ENCODE measurements at places on chromosomes 11 and 22. TPM values are rescaled to one million over a fixed set of nuclear protein-coding genes. Genes with fewer than 3 reads are reported as not detected.

The STK33 gene
- 6.8 TPM for total RNA-seq

The PATE2 gene
- total RNA-seq, result 0.39 TPM

DNA sequence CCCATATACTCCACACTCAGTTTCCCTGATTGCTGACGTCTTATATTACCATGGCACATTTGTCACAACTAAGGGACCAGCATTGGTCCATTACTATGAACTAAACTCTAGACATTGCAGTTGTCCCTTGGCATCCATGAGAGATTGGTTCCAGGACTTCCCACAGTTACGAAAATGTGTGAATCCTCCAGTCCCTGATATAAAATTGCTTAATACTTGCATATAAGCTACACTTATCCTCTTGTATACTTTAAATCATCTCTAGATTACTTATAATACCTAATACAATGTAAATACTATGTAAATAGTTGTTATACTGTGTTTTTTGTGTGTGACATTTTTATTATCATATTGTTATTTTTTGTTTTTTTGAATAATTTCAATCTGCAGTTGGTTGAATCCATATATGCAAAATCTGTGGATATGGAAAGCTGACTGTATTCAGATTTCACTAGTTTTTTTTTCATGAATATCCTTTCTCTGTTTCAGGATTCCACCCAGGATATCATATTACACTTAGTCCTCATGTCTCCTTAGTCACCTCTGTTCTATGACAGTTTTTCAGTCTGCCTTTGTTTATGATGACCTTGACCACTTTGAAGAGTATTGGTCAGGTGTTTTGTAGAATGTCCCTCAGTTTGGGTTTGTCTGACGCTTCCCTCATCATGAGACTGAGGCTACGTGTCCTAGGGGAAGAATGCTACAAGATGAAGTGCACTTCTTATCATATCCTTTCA lies 55.3 kb downstream of the INSC start:
- H3K4me3 ChIP-seq, result no peak overlapping the region
- no peaks in the 10 kb centered on the region for H3K27me3 ChIP-seq
- no peak for DNase-seq
- H3K27ac ChIP-seq, result no peak overlapping the region
- H3K4me1 ChIP-seq, result no peaks in the 10 kb centered on the region
- no peaks in the 10 kb centered on the region for H3K36me3 ChIP-seq

GRCh38 chr11:75766443-75767227 lies 1.9 kb upstream of the DGAT2 start:
- H3K4me1 ChIP-seq, result peaks cover 14% of the 10 kb centered on the region
- no peaks in the 10 kb centered on the region for H3K36me3 ChIP-seq
- H3K27me3 ChIP-seq, result no peaks in the 10 kb centered on the region
- H3K27ac ChIP-seq, result no peak overlapping the region
- DNase-seq, result no peak

DNA sequence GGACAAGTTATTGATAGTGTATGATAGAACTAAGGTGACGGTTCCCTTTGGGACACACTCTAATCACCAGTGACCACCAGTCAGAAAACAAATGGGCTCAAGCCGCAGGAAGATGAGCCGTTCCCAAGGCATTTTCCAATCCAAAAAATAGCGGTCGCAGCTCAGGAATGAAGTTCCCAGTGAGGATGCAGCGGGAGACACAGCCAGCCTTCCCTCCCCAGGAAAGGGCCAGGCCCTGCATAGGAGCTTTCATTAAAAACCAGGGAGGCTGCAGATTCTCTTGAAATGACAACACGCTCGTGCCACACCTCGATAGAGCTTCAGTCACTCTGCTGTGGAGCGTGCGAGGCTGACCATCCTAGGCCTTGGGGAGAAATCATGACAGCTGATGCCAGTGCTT lies 65.8 kb upstream of the WNT7B start:
- H3K27me3 ChIP-seq, result no peaks in the 10 kb centered on the region
- no peak overlapping the region for H3K27ac ChIP-seq
- no peak for DNase-seq
- H3K36me3 ChIP-seq, result no peaks in the 10 kb centered on the region
- peaks cover 31% of the 10 kb centered on the region for H3K4me1 ChIP-seq

DNA sequence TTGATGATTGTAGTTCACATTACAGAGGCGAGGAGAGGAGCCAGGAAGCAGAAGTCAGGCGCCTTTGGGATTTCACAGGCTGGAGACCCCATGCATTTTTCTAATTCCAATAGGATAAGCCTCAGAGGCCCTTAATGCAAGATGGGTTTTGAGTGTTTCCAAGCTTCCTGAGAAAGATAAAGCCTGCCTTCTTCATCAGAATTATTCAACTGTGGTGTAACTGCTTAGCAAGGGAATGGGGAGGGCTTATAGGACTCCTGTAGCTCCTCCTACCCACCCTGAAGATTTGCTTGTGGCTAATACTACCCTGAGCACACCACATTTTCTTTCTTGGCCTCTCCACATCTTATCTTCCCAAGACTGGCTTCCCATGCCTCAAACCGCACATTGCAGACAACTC lies 151.1 kb upstream of the ISX start:
- H3K27ac ChIP-seq, result no peak overlapping the region
- no peaks in the 10 kb centered on the region for H3K4me1 ChIP-seq

DNA sequence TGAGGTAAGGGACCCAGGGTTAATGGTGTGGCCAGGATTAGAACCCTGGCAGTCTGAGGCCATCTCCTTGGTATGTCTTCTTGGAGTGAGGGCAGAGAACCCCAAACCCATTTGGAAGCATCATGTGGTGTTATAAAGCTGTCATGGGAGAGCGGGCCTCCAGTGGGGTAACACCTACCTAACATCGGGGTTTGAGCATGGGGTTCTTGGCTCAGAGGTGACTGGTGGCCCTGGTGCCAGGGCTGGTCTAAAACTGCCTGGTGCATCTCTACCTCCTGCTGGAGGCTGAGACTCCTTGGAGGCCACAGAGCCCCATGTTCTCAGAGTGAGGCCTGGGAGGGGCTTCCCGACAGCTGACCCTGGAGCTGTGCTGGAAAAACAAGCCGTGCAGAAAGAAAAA lies 4.5 kb downstream of the PRDM11 start:
- peak; percentile 14 for DNase-seq
- no peaks in the 10 kb centered on the region for H3K36me3 ChIP-seq
- H3K4me1 ChIP-seq, result peaks cover 38% of the 10 kb centered on the region
- H3K27ac ChIP-seq, result no peak overlapping the region
- no peak overlapping the region for H3K4me3 ChIP-seq
- no peaks in the 10 kb centered on the region for H3K27me3 ChIP-seq

The TRMU gene
- total RNA-seq, result 38.5 TPM

- no peak for DNase-seq
- no peak overlapping the region for H3K27ac ChIP-seq
- H3K4me3 ChIP-seq, result no peak overlapping the region
- no peaks in the 10 kb centered on the region for H3K27me3 ChIP-seq
Observed at GRCh38 chr11:120590472-120590871, 78.9 kb downstream of the GRIK4 start.

DNA sequence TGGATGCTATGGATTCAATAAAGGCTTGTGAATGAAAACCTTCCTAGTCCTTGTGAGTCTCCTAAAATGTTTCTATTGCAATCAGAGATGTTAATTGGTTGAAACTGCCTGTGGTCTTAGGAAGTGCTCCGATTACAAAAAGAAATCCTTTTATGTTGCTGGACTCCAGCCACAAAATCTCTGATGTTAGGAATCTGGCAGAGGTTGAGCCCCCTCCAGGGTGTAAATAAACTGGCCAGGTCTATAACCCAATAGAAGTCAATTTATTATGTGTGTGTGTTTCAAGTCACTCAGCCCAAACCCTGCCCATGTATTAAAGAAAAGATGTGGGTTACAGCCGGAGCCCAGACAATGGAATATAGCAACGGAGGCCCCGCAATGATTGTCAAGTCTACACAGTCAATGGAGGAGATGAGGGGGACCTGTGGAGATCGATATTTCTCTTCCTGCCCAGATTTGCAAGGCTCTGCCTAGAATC lies 218.1 kb upstream of the SORL1-AS1 start:
- no peaks in the 10 kb centered on the region for H3K4me1 ChIP-seq
- H3K4me3 ChIP-seq, result no peak overlapping the region
- no peaks in the 10 kb centered on the region for H3K36me3 ChIP-seq
- no peak for DNase-seq
- no peak overlapping the region for H3K27ac ChIP-seq

GRCh38 chr11:65773784-65774411 lies 6.9 kb downstream of the AP5B1 start:
- no peak for DNase-seq
- H3K27ac ChIP-seq, result no peak overlapping the region
- H3K27me3 ChIP-seq, result no peaks in the 10 kb centered on the region
- H3K4me1 ChIP-seq, result peaks cover 3% of the 10 kb centered on the region
- peaks cover 18% of the 10 kb centered on the region for H3K36me3 ChIP-seq

GRCh38 chr11:101860696-101861427 lies 53.9 kb upstream of the CEP126 start:
- no peaks in the 10 kb centered on the region for H3K27me3 ChIP-seq
- DNase-seq, result peak; percentile 37
- H3K4me1 ChIP-seq, result peaks cover 7% of the 10 kb centered on the region
- H3K27ac ChIP-seq, result no peak overlapping the region
- no peaks in the 10 kb centered on the region for H3K36me3 ChIP-seq

GRCh38 chr22:36423461-36424404 lies 36.0 kb upstream of the MYH9 start:
- no peaks in the 10 kb centered on the region for H3K27me3 ChIP-seq
- peaks cover 6% of the 10 kb centered on the region for H3K4me1 ChIP-seq
- H3K4me3 ChIP-seq, result no peak overlapping the region
- no peaks in the 10 kb centered on the region for H3K36me3 ChIP-seq

The SPTBN2 gene
- 62.7 TPM for total RNA-seq

- H3K27ac ChIP-seq, result no peak overlapping the region
- H3K4me1 ChIP-seq, result peaks cover 13% of the 10 kb centered on the region
- no peaks in the 10 kb centered on the region for H3K27me3 ChIP-seq
- H3K4me3 ChIP-seq, result no peak overlapping the region
- no peak for DNase-seq
Observed at GRCh38 chr11:121931748-121932352, 184.2 kb downstream of the BLID start.

DNA sequence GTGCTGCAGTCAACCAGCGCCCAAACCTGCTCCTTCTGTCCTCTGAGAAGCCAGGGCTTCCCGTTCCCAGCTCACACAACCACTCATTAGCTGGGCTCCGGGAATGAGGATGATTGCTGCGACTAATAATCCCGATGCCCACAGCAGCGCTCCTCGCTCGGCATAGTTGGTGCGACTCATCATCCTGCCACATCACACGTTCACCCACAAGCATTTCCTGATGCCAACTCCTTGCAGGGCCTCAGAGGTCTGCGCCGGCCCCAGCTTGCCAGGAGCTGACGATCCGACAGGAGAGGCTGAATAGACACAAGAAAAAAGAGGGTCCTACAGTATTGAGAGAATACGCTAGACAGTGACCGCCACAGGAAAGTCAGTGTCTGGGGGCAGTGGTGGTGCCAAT lies 10.6 kb upstream of the CSNK1E start:
- no peak overlapping the region for H3K4me3 ChIP-seq
- H3K27ac ChIP-seq, result no peak overlapping the region
- H3K36me3 ChIP-seq, result no peaks in the 10 kb centered on the region
- H3K4me1 ChIP-seq, result no peaks in the 10 kb centered on the region

- no peaks in the 10 kb centered on the region for H3K4me1 ChIP-seq
- no peak for DNase-seq
- H3K27ac ChIP-seq, result no peak overlapping the region
- H3K27me3 ChIP-seq, result no peaks in the 10 kb centered on the region
Observed at GRCh38 chr11:43408277-43408676, 49.6 kb downstream of the TTC17 start.

The DEFB131B gene
- not detected for total RNA-seq

- no peak overlapping the region for H3K4me3 ChIP-seq
- no peak for DNase-seq
- no peaks in the 10 kb centered on the region for H3K4me1 ChIP-seq
- H3K27me3 ChIP-seq, result no peaks in the 10 kb centered on the region
Observed at GRCh38 chr11:86115542-86116385, 46.9 kb upstream of the PICALM start.

The EHBP1L1 gene
- total RNA-seq, result 52.5 TPM

DNA sequence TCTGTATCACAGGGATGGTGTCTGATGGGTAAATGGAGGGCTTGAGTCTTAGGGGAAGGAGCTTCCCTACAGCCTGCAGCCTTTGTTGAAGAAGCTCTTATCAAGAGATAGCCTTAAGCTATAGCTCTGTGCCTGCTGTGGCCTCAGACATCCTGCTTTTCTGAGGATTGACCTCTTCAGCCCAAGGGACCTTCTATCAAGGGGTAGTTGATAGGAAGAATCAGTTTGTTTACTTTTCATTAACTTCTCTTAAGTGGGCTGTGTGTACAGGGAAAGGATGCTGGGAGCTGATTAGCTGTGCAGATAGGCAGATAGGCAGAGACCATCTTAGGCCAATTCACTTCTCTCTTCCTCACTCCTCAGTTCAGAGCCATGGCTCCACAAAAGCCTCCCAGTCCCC lies 151.8 kb upstream of the CADM1 start:
- H3K4me1 ChIP-seq, result no peaks in the 10 kb centered on the region
- H3K27ac ChIP-seq, result no peak overlapping the region
- H3K27me3 ChIP-seq, result peaks cover 10% of the 10 kb centered on the region
- H3K4me3 ChIP-seq, result no peak overlapping the region
- H3K36me3 ChIP-seq, result no peaks in the 10 kb centered on the region

GRCh38 chr11:9092072-9092471 lies 673 bp upstream of the SCUBE2 start:
- H3K27me3 ChIP-seq, result no peaks in the 10 kb centered on the region
- H3K27ac ChIP-seq, result no peak overlapping the region
- no peak for DNase-seq
- H3K4me1 ChIP-seq, result no peaks in the 10 kb centered on the region

The TP53I11 gene
- total RNA-seq, result 3.5 TPM

- no peaks in the 10 kb centered on the region for H3K36me3 ChIP-seq
- DNase-seq, result no peak
- H3K4me1 ChIP-seq, result no peaks in the 10 kb centered on the region
- no peak overlapping the region for H3K27ac ChIP-seq
- no peaks in the 10 kb centered on the region for H3K27me3 ChIP-seq
Observed at GRCh38 chr11:128559496-128560103, 27.8 kb downstream of the ETS1 start.

The KCNC1 gene
- not detected for total RNA-seq

The C11orf65 gene
- 2.6 TPM for total RNA-seq

GRCh38 chr11:3345736-3346135 lies 33.2 kb downstream of the ZNF195 start:
- DNase-seq, result no peak
- H3K27ac ChIP-seq, result no peak overlapping the region
- no peaks in the 10 kb centered on the region for H3K27me3 ChIP-seq
- H3K4me3 ChIP-seq, result no peak overlapping the region
- no peaks in the 10 kb centered on the region for H3K4me1 ChIP-seq

The HTR3B gene
- total RNA-seq, result not detected

DNA sequence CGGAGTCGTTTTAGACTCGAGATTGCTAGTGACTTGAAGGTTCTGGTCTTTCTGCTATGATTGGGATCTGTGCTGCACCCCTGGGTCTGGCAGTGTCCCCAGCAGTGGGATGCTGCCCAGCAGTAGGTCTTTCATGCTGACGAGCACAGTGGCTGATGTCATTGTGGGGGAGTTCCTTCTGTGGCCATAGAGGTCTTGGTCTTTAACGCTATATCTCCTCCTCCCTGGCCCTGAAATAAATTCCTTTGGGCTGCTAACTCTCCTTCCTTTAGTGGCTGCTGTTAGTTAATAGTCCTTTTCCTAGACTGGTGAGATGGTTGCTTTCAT lies 136.3 kb downstream of the TEAD1 start:
- H3K27ac ChIP-seq, result no peak overlapping the region
- H3K4me3 ChIP-seq, result no peak overlapping the region
- H3K4me1 ChIP-seq, result peaks cover 20% of the 10 kb centered on the region
- DNase-seq, result no peak
- no peaks in the 10 kb centered on the region for H3K27me3 ChIP-seq

GRCh38 chr11:94171693-94172440 lies 43.2 kb downstream of the PANX1 start:
- no peaks in the 10 kb centered on the region for H3K27me3 ChIP-seq
- H3K36me3 ChIP-seq, result no peaks in the 10 kb centered on the region
- no peak overlapping the region for H3K4me3 ChIP-seq
- no peak overlapping the region for H3K27ac ChIP-seq
